ENCODE measurements at places on chromosomes 16 and 17.

DNA sequence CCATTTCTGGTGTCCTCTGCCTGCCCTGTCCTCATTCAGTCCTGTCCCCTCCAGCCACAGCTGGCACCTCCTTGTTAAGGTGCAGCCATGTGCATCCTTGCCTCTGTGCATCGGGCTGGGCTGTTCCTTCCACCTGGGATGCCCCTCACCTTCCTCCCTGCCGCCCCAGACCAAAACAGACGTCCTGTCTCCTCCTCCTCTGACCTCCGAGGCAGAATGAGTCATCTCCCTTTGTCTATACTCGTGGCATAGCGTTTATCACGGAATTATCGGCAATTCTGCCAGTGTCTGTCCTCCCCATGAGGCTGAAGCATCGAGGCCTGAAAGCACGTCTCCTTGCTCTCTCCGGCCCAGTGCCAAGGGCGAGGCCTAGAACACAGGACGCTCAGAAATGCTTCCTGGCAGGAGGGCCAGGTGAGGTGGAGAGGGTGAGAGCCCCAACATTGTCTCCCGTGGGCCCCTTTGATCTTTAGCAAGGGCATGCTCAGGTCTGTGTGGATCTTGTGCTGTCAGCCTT, 4.6 kb downstream of the RAI1 start:
- DNase-seq, result no peak

- no peak for DNase-seq
Measured at GRCh38 chr17:73261617-73261951, at the start of gene CPSF4L. TSS of gene CPSF4L (minus strand) at chr17:73261880. CDS start at chr17:73261818, 62 bp downstream.

DNA sequence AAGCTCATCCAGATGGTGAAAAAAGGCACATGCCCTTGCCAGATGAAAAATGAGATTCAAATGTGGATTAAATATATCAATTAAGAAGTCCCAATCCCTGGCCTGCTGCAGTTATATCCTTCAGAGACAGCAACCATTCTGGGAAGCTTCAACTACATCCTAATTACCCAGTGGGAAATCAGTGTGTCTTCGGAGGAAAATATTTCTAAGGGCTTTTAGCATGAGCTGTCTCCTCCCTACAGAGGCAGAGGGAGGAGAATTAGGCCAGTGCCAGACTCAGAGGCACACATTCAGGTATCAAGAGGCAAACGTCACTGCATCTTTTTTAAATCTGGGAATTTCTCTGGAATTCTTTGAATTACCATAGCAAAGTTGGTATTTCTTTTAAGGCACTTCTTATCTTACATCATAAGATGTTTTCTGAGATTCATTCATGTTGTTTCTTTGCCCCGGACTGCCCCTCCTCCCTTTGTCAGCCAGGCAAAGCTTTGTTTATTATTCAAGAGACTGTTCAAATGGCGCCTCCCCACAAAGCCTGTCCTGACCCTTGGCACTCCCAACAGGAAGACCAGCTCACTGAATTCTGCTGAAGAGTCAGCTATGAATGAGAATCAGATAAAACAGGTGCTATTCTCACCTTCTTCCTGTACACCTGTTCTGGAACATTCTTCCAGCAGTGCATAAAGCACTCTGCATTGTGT, 38.3 kb upstream of the SMPD3 start:
- DNase-seq, result no peak

- no peak for DNase-seq
Measured at GRCh38 chr17:76934561-76935320, 66.5 kb downstream of the MGAT5B start.

- no peak for DNase-seq
Measured at GRCh38 chr16:68887107-68887506, 43.8 kb downstream of the TANGO6 start.

DNA sequence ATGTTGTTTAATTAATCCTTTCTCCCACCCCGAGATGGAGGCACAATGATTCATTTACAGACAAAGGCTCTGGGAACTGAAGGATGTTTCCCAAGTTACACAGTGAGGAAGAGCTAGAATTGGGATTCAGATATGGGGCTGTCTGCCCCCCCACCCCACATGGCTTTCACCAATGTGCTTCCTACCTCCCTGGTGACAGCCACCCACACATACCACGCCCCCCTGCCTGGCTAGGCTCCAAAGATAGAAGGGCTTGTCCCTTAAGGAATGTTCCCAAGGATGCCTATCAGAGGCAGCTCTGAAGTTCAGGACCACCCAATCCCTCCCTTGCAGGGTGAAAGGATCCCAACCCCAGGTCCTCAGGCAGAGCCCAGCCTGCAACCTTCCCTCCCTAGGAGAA, 32.9 kb downstream of the CFAP20 start:
- DNase-seq, result no peak

GRCh38 chr16:6684076-6684673, 648.5 kb upstream of the RBFOX1 start:
- DNase-seq, result no peak

DNA sequence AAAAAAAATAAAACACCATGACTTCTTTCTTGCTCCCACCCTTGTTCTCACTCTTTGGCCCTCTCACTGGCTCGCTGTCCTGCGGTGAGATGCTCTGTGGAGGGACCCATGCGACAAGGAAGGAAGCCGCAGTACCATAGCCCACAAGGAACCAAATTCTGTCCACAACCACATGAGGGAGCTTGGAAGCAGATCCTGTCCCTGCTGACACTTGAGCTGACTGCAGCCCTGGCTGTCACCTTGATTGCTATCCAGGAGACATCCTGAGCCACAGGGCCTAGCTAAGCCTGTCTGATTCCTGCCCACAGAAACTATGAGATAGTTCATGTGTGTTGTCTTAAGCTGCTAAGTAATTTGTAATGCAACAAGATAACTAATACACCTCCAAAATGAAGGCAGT, 4.8 kb upstream of the MT2A start:
- DNase-seq, result no peak

DNA sequence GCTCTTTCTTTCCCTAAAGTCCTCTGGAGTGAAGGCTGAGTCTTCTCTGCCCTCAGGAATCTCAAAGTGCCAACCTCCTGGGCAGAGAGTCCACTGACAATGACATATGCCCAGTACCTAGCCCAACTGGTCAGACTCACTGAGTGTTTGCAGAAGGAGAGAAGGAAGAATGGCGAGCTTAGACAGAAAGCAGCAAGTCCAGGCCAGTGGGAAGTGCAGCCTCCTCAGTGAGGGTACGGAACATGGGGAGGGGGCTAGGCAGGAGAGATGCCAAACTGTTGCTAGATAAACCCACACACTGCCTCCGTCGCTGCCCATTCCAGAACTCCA, 678 bp downstream of the EXOC7 start:
- no peak for DNase-seq

All from activated T-helper 2 cell treated with anti-CD3 and anti-CD28 coated beads, Interferon-gamma antibody, Interleukin-2, Interleukin-4, amounts not matched to agents 10 μg/mL and 5 μg/mL and 100 μg/mL, durations not matched to agents 14 hours and 24 hours and 36 hours (primary cell).